ENCODE measurements at places on chromosomes 16 and 17. TPM values are rescaled to one million over a fixed set of nuclear protein-coding genes. Genes with fewer than 3 reads are reported as not detected.

GRCh38 chr17:31299624-31300023 lies 2.6 kb upstream of the OMG start:
- H3K4me1 ChIP-seq = no peaks in the 10 kb centered on the region
- no peak overlapping the region for H3K4me3 ChIP-seq
- no peak for DNase-seq
- H3K36me3 ChIP-seq = no peaks in the 10 kb centered on the region

DNA sequence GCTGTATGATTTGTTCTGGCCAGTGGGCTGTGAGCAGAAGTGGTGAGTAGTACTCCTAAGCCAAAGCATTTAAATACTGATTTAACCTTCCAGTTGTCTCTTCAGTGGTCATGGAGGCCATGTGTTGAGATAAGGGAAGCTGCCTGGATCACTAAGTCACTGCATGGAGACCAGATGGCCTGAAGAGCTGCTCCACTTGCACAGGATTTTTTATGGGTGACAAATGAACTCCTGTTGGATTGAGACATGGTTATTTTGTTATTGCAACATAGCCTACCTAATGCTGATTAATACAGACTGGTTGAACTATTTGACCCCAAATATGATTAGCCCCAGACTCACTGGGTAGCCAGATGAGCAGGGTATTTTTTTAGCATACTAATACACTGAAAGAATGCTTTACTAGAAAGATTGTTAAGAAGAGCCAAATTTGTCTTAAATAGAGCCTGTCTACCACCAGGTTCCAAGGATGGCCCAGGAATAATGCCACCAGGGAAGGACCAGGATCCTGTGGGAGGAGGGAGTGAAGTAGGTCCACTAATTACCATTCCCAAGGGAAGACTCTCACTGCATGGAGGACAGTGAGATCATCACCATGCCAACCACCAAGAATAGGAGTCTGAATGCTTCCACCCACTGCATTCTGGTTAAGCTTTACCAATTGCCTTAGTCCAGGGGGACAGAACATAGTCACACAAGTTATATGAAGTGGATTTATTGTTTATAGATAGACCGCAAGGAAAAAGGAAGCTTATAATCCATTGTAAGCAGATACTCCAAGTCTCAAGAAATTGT lies 187.4 kb upstream of the IRX6 start:
- H3K4me3 ChIP-seq = no peak overlapping the region
- no peak overlapping the region for H3K27ac ChIP-seq
- no peak for DNase-seq
- no peaks in the 10 kb centered on the region for H3K27me3 ChIP-seq

ANKRD40CL gene
- 60.4 TPM for polyA plus RNA-seq

GRCh38 chr17:1467898-1468492 lies 12.0 kb upstream of the CRK start:
- no peaks in the 10 kb centered on the region for H3K4me1 ChIP-seq
- no peak overlapping the region for H3K4me3 ChIP-seq
- H3K27me3 ChIP-seq = no peaks in the 10 kb centered on the region
- peak overlapping the region; percentile 23 for H3K27ac ChIP-seq

KRTAP1-1 gene
- not detected for polyA plus RNA-seq

GRCh38 chr17:15454346-15454745 lies 13.1 kb downstream of the CDRT4 start:
- no peaks in the 10 kb centered on the region for H3K36me3 ChIP-seq
- no peaks in the 10 kb centered on the region for H3K27me3 ChIP-seq
- H3K4me1 ChIP-seq = peaks cover 30% of the 10 kb centered on the region
- peak overlapping the region; percentile 35 for H3K27ac ChIP-seq

- no peak for DNase-seq
- no peaks in the 10 kb centered on the region for H3K36me3 ChIP-seq
- no peaks in the 10 kb centered on the region for H3K4me1 ChIP-seq
- H3K4me3 ChIP-seq = no peak overlapping the region
Observed at GRCh38 chr16:72357910-72358309, 186.0 kb upstream of the PMFBP1 start.

TBC1D3B gene
- not detected for polyA plus RNA-seq

DNA sequence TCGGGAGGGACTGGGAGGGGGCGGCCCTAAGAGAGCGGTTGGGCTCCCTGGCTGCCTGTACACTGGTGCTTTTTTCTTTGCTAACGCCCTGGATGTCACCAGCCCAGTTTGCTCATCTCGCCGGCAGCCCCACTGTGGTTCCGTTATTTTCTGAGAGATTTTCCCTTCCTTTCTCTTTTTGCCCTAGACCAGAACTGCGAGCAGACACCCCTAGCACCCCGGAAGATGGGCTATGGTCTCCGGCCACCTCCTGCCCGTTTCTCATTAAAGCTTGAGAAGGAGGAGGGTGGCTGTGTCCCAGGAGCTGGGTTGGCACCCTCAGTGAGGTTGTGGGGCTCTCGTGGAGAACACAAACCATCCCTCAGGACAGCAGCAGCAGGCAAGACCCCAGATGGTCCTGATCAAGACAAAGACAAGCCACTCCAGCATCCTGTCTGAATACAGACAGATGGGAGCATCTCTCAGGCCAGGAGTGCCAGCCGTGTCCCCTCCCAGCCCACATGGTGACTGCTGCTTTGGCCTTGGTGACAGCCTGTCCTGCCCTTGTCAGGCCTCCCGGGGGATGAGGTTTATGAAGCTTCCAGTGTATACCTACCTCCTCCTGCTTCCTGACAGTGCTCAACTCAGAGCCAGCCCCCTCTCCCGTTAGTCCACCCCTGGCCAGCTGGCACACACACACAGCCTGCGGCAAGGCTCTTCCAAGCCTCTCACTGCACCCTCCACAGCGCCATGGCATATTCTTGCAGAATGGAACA lies 77.2 kb downstream of the KCNJ12 start:
- H3K36me3 ChIP-seq = no peaks in the 10 kb centered on the region
- H3K4me1 ChIP-seq = no peaks in the 10 kb centered on the region
- DNase-seq = no peak
- H3K27me3 ChIP-seq = no peaks in the 10 kb centered on the region

GRCh38 chr16:85888405-85889331 lies 10.3 kb upstream of the IRF8 start:
- no peaks in the 10 kb centered on the region for H3K36me3 ChIP-seq
- no peak overlapping the region for H3K4me3 ChIP-seq
- H3K4me1 ChIP-seq = no peaks in the 10 kb centered on the region
- H3K27ac ChIP-seq = no peak overlapping the region
- no peaks in the 10 kb centered on the region for H3K27me3 ChIP-seq
- DNase-seq = no peak

KRTAP4-2 gene
- polyA plus RNA-seq = not detected

- peaks cover 18% of the 10 kb centered on the region for H3K36me3 ChIP-seq
- no peak for DNase-seq
- H3K4me3 ChIP-seq = peak overlapping the region; percentile 84
- H3K4me1 ChIP-seq = peaks cover 38% of the 10 kb centered on the region
- no peaks in the 10 kb centered on the region for H3K27me3 ChIP-seq
- H3K27ac ChIP-seq = peak overlapping the region; percentile 100
Observed at GRCh38 chr17:38797828-38798227, 1.5 kb downstream of the PIP4K2B start.

DNA sequence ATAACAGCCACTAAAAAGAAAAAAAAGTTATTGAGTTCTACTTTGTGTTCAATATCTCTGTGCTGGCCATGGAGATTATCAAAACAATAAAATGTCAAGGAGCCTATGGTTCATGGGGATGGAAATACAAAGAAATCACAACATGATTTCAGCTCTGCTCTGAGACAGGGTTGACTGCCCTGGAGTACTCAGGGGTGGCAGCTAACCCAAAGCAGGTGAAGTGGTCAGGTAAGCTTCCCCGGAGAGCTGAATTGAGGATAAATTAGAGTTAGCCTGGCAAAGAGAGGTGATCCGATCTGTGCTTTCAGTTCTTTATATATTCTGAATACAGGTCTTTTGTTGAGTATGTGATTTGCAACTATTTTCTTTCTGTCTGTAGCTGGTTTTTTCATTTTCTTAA lies 119.3 kb upstream of the TMEM97 start:
- no peak for DNase-seq
- H3K36me3 ChIP-seq = no peaks in the 10 kb centered on the region
- H3K4me1 ChIP-seq = no peaks in the 10 kb centered on the region
- H3K4me3 ChIP-seq = no peak overlapping the region

- no peak for DNase-seq
- H3K27ac ChIP-seq = no peak overlapping the region
- no peaks in the 10 kb centered on the region for H3K36me3 ChIP-seq
Observed at GRCh38 chr17:64431534-64431933, 17.4 kb upstream of the MILR1 start.

GRCh38 chr17:14341866-14342265 lies 41.0 kb downstream of the HS3ST3B1 start:
- H3K27ac ChIP-seq = no peak overlapping the region
- DNase-seq = no peak
- H3K4me1 ChIP-seq = no peaks in the 10 kb centered on the region

VTN gene
- not detected for polyA plus RNA-seq

DNA sequence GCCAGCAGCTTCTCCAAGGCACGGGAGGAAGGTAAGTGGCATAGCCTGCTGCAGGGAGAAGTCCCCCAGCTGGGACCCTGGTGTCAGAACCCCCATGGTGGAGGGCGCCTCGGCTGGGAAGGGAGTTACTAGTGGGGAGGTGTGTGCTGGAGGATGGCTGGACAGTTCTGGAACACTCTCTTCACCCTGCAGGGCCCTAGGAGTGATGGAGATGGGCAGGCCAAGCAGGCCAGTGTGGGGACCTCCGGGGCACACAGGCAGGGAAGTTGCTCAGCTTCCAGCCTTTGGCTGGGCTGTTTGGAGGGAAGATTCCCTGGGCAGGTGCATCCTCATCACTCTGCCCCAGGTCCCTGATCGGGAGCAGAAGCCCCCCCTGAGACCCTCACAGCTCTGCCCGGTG lies 696 bp downstream of the C17orf99 start:
- peaks cover 23% of the 10 kb centered on the region for H3K4me1 ChIP-seq
- no peak overlapping the region for H3K4me3 ChIP-seq
- no peaks in the 10 kb centered on the region for H3K27me3 ChIP-seq
- H3K36me3 ChIP-seq = no peaks in the 10 kb centered on the region

- no peaks in the 10 kb centered on the region for H3K4me1 ChIP-seq
- H3K27ac ChIP-seq = peak overlapping the region; percentile 47
- H3K36me3 ChIP-seq = no peaks in the 10 kb centered on the region
- no peak overlapping the region for H3K4me3 ChIP-seq
Observed at GRCh38 chr16:89442990-89443726, 47.2 kb downstream of the ANKRD11 start.

GRCh38 chr17:18319604-18320256 lies 4.6 kb downstream of the SMCR8 start:
- H3K4me3 ChIP-seq = peak overlapping the region; percentile 13
- H3K27ac ChIP-seq = no peak overlapping the region
- peaks cover 14% of the 10 kb centered on the region for H3K36me3 ChIP-seq
- no peaks in the 10 kb centered on the region for H3K4me1 ChIP-seq
- peak; percentile 61 for DNase-seq
- no peaks in the 10 kb centered on the region for H3K27me3 ChIP-seq

MLKL gene
- 8.4 TPM for polyA plus RNA-seq

DNA sequence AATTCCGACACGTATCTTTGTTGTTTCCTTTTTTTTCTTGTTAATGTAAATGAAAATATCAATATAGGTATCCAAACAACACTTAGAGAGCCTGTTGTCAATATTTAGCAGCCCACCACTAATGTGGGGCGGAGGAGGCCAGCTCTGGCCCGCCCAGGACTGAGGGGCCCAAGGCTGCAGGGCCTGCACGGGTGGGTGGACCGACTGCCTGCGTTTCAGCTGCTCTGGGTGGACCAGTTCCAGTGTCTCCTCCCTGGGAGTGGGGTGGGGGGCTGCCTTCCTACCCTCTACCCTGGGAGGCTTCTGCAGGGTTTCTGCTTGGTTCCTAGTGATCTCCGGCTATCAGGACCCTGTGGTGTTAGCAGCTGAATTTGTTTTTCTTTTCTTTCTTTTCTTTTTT lies 15.9 kb upstream of the ADGRG1 start:
- no peaks in the 10 kb centered on the region for H3K27me3 ChIP-seq
- no peaks in the 10 kb centered on the region for H3K4me1 ChIP-seq
- no peak overlapping the region for H3K27ac ChIP-seq
- peak; percentile 37 for DNase-seq
- no peaks in the 10 kb centered on the region for H3K36me3 ChIP-seq

DNA sequence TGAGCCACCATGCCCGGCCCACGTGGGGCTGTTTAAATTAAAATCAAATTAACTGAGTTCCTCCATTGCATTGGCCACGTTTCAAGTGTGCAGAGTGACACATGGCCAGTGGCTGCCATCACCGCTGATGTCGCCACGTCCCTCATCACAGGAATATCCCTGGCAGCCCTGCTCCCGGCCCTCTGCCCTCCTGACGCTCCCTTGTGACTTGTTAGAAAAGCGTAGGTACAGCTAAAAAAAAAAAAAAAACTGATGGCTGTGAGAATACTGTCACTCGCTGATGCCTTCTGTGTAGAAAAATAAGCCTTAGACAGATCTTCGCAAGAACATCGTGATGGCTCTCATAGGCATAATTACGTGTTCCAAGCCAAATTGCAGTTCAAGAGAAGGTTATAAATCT lies 21.7 kb downstream of the CARHSP1 start:
- H3K4me3 ChIP-seq = no peak overlapping the region
- H3K27me3 ChIP-seq = no peaks in the 10 kb centered on the region
- H3K4me1 ChIP-seq = no peaks in the 10 kb centered on the region
- H3K36me3 ChIP-seq = peaks cover 7% of the 10 kb centered on the region
- H3K27ac ChIP-seq = no peak overlapping the region

DNA sequence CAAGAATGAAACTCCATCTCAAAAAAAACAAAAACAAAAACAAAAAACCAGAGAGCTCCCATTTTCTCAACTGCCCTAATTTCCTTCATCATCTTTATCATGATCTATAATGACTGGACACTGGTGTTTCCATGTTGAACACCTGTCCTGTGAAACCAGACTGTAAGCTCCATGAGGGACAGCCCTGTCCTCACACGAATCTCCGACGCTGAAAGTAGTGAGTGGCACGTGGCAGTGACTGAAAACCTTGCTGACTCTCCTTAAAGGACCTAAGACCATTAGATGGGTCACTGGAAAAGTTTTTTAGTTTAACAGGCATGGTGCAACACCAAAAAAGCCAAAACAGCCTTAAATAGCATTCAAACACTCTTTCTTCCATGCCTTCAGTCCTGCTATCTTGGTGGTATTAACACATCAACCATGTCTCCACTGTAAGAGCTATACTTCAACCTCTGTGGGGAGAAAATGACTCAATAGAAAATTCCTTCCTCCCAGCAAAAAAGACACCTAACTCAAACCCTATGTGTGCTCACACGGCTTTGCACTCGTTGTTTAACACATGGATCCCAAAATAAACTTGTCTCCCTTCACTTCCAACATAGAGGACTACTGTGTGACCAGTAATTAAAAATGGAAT lies 8.3 kb downstream of the AXIN2 start:
- no peak for DNase-seq
- H3K4me3 ChIP-seq = no peak overlapping the region
- H3K27ac ChIP-seq = no peak overlapping the region
- no peaks in the 10 kb centered on the region for H3K27me3 ChIP-seq
- H3K36me3 ChIP-seq = no peaks in the 10 kb centered on the region

STX4 gene
- 55.3 TPM for polyA plus RNA-seq

DNA sequence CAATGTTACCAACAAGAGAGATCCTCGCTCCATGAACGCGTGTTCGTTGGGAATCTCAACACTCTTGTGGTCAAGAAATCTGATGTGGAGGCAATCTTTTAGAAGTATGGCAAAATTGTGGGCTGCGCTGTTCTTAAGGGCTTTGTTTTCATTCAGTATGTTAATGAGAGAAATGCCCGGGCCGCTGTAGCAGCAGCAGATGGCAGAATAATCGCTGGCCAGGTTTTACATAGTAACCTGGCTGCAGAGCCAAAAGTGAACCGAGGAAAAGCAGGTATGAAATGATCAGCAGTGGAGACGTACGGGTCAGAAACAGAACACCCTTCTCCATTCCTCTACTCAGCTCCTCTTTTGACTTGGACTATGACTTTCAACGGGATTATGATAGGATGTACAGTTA lies 13.3 kb downstream of the SOCS1 start:
- H3K4me1 ChIP-seq = no peaks in the 10 kb centered on the region
- no peak for DNase-seq
- H3K36me3 ChIP-seq = no peaks in the 10 kb centered on the region
- H3K4me3 ChIP-seq = no peak overlapping the region
